ENCODE measurements at places on chromosomes 7 and 10. TPM values are rescaled to one million over a fixed set of nuclear protein-coding genes. Genes with fewer than 3 reads are reported as not detected.

GRCh38 chr7:17651341-17651740 lies 289.0 kb downstream of the SNX13 start:
- DNase-seq: no peak

GRCh38 chr7:7569081-7569527 lies 2.4 kb downstream of the MIOS start:
- no peak for DNase-seq

GRCh38 chr7:76069238-76069638 lies 21.3 kb downstream of the MDH2 start:
- DNase-seq: peak; percentile 68

- no peak for DNase-seq
Measured at GRCh38 chr7:47374538-47374937, 207.4 kb downstream of the TNS3 start.

- DNase-seq: no peak
Measured at GRCh38 chr10:69896606-69897231, 95.0 kb downstream of the COL13A1 start.

DNA sequence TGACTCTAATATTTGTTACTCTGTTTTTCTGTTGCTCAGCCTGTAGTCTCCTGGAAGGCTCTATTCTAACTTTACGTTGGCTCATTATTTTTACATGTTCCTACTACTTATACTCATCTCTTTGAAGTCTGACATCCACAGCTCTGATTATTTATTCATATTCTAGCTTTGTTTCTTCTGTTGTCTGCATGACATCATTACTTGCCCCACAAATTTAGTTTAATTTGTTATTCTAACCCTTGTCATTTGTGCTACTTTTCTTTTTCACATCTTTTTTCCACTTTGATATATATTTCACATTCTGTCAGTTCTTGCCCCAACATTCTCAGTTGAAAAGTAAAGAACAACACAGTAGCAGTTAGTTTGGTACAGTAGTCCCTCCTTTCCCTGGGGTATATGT lies 51.1 kb downstream of the KMT2E start:
- DNase-seq: no peak

DNA sequence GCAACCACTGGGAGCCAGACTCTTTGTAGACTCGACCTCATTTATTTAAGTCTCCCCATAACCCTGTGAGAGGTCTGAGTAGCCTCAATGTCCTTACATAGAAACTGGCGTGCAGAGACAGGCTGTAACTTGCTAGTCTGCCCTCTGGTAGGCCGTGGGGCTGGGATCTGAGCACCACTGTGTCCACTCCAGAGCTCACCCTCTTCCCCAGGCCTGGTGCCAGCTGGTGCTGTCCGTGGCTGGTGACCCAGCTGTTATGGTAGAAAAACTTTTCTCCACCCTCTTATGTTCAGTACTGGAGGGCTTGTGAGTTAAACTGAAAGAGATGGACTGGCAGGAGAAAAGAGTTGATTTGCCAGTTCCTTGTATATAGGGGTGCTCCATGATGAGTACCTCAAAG lies 41.9 kb downstream of the ADAMTS14 start:
- no peak for DNase-seq

DNA sequence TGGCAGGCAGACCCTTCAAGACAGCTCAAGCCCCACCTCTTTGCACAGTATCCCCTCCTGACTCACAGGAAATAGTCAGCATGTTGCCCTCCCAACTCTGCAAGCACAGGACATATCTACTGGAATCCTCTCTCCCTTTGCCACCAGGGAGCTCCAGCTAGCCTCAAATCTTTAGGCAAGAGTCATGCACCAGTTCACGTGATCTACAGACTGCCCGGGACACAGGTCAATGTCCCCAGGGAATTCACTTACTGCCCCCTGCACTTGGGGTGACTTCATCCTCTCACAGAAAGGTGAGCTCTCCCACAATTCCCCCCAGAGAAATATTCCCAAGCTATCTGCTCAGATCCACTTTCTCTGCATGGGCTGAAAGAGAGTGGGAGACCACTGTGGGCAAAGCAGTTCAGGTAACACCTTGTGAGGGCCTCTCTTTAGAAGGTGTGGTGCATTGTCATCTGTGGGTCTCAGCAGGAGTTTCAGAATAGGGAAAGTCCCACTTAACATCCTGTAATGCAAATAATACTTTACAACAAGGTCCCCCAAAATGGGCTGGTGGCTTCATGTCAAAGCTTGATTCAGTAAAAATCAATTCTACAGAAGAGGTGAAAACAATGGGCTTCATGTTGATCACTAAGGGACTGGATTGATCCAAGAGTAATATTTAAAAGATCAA lies 129.9 kb downstream of the NOC3L start:
- no peak for DNase-seq

DNA sequence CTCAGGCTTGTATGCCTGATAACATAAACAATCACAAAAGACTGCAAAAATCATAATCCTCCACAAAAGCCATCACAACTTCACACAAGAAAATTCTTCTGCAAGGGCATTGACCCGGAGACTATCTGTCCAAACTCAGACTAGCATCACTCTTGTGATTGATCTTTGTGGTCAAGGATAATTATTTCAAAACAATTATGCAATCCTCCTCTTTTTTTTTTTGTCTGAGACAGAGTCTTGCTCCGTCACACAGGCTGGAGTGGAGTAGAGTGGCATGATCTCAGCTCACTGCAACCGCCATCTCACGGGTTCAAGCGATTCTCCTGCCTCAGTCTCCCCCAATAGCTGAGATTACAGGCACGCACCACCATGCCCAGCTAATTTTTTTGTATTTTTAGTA lies 22.2 kb downstream of the CDNF start:
- no peak for DNase-seq

Gene ZP3
- total RNA-seq: 13.9 TPM

Gene AOAH
- total RNA-seq: 22.2 TPM

Gene SMO
- total RNA-seq: 1.6 TPM

Gene EVX1
- total RNA-seq: 0.32 TPM

Gene GRM8
- total RNA-seq: 2.5 TPM

All from colonic mucosa (tissue), 4 donors.